Mesothelial cell of epicardium (in vitro differentiated cells): ENCODE measurements at places on chromosomes 13 and 19. TPM values are rescaled to one million over a fixed set of nuclear protein-coding genes. Genes with fewer than 3 reads are reported as not detected.

The MAU2 gene
- total RNA-seq = 93.0 to 107 TPM (median 94.7 TPM) in 3 replicates

The KLK14 gene
- 0.45 to 0.99 TPM (median 0.47 TPM) in 3 replicates for total RNA-seq

The FGF21 gene
- not detected in 3 replicates for total RNA-seq

The ZNF57 gene
- 3.9 to 4.5 TPM (median 4.1 TPM) in 3 replicates for total RNA-seq

The PALM3 gene
- total RNA-seq = 2.0 to 2.4 TPM (median 2.3 TPM) in 3 replicates

The POLR1G gene
- total RNA-seq = 6.7 to 7.5 TPM (median 6.7 TPM) in 3 replicates

The TMEM255B gene
- total RNA-seq = 1.1 to 1.7 TPM (median 1.6 TPM) in 3 replicates

The CABP5 gene
- total RNA-seq = not detected in 3 replicates

The TTYH1 gene
- 4.2 to 6.0 TPM (median 5.2 TPM) in 3 replicates for total RNA-seq

The KLK1 gene
- 0.27 to 0.40 TPM in 2 of 3 replicates, not detected in the other for total RNA-seq

The LTBP4 gene
- total RNA-seq = 341 to 364 TPM (median 344 TPM) in 3 replicates

The DIRAS1 gene
- 3.0 to 3.5 TPM (median 3.2 TPM) in 3 replicates for total RNA-seq

The ADAMTSL5 gene
- total RNA-seq = 4.0 to 4.6 TPM (median 4.3 TPM) in 3 replicates

The C5AR2 gene
- total RNA-seq = not detected in 3 replicates

- no peak for DNase-seq
Measured at GRCh38 chr19:46536391-46536790, 40.7 kb upstream of the PNMA8B start.

- no peak for DNase-seq
Measured at GRCh38 chr19:55493645-55494171, 5.5 kb downstream of the SSC5D start.

DNA sequence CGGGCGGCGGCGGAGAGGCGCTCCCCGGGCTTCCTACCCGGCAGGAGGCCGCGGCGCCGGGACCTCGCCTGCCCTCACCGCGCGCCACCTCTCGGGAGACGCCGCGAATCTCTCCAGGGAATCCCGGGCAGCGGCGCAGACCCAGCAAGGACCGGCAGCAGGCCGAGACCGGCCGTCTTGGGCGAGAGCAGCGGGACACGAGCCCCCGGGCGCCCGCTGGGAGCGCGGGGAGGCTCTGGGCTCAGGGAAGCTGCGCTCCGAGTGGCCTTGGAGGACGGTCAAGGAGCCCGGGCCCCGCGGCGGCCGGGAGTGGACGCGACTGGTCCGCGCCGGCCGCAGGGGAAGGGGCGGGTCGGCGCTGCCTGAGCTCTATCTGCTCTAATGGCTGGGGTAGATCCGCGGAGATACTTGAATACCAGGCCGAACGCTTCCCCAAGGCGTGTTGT lies 14.7 kb downstream of the CDX2 start:
- DNase-seq = no peak

DNA sequence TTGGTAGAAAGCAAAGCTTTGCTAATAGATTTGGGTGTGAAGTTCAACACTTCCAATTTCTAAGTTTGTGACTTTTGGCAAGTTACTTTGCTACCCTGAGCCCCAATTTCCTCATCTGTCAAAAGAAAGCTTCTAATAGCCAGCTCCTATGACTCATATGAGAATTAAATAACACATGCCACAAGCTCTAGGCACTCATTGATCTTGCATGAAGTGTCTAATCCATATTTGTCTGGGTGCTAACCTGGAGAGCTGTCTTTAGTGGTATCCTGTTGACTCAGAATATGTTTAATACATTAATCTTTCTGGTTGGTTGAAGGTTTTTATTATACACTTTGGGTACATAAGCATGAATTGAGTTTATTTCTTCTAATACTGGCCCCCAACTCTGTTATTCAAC lies 188.8 kb downstream of the POSTN start:
- DNase-seq = no peak

DNA sequence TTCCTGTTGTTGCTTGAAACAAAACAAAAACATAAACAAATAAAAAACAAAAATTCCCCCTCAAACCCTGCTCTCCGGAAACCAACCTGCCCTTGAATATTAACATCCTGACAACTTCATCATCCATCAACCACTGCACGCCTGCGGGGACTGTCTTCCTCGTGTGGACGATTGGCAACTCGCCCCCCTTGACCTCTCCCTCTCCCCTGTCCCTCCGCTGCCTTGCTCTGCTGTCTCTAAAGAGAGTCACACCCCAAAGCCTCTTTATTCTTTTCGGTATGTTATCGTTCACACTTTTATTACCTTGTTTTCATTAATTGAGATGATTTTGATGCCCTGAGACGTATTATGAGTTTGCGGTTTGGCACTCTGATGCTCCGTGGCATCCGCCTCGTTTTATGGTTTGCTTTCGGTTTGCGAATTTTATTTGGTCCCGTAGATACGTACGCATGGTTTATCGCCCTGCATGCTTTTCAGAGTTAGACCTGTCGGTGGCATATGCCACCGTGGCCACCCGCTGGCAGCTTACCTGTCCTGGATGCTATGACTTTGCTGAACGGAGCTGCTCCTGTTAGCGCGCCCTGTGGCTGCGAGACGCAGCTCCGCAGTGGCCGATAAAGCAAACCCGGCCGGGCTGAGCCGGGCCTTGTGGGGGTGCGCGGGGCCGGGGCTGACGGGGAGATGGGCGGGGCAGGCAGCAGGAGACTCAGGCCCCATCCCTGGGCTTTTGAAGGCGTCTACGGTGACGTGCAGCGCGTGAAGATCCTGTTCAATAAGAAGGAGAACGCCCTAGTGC lies 10.6 kb downstream of the PTBP1 start:
- no peak for DNase-seq

DNA sequence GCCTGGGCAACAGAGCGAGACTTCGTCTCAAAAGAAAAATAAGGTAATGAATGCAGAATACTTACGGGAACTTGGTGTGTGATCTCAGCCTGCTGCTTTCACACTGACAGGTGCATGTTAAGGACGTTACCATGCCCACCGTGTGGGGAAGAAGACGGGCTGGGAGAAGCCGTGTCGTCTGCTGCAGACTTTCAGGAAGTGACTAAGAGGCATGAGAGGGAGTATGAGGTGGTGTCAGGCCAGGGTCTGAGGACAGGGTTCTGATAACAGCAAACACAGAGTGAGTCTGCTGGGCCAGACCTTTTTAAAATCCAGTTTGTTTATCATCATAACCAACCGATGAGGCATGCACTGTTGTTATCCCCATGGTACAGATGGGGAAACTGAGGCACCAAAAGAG lies 13.6 kb upstream of the GALP start:
- no peak for DNase-seq

DNA sequence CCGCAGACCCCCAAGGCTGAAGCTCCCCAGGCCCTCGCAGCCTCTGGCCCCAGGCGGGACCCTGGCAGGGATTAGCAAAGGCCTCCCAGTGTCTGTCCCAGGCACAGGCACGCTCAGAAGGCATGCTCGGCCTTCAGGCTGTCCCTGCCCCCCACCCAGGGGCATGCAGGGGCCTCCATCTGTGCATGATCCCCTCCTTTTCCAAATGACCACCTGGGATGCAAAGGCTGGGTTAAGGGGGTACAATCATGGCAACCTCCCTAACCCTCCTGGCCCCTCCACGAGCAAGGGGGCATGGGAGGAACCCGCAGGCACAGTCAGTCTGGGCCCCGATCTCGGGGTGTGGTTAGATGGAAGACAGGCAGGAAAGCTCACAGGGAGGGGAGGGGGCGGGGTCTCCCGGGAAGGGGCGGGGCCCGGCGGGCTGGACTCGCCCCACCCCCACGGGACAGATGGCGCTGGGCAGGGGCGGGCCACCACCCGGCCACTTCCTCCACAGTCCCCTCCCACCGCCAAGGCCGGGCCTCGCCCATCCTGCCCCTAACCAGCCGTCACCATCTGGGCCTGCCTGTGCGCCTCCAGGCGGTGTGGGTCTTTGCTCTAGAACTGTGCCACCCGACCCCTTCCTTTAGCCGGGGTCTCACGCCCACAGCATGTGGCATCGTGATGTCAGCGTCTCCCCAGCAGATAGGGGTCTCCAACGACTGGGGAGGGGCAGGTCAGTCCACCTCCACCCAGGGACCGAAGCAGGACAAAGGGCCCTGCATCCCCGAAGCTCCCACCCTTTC lies 7.0 kb upstream of the REXO1 start:
- DNase-seq = no peak

DNA sequence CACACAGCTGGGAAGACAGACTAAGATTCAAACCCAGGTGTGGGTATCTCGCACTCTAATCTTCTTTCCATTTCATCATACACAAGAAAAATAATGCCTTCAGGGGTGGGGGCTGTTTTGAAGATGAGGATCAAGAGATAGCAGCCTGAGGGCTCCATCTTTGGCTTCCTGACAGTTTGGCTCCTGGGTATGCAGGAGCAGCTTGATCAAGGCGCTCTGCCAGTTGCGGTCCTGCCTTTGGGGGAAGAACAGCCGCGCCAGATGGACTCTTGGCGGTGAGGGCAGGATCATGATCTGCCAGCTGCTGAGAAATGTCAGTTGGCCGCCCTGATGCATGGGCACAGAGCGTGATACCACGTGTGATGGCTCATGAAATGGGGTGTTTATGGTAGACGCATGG lies 119.1 kb downstream of the IER2 start:
- DNase-seq = no peak

DNA sequence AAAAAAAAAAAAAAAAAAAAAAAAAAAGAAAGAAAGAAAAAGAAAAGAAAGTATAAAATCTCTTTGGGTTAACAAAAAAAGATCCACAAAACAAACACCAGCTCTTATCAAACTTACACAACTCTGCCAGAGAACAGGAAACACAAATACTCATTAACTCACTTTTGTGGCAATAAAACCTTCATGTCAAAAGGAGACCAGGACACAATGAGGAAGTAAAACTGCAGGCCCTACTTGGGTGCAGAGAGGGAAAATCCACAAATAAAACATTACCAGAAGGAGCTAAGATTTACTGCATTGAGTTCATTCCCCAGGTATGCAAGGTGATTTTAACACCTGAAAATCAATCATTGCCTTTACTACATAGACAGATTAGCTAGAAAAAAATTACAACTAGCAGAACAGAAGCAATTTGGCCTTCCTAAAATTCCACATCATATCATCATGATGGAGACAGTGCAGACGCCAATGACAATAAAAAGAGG lies 9.6 kb upstream of the CEACAM5 start:
- no peak for DNase-seq

DNA sequence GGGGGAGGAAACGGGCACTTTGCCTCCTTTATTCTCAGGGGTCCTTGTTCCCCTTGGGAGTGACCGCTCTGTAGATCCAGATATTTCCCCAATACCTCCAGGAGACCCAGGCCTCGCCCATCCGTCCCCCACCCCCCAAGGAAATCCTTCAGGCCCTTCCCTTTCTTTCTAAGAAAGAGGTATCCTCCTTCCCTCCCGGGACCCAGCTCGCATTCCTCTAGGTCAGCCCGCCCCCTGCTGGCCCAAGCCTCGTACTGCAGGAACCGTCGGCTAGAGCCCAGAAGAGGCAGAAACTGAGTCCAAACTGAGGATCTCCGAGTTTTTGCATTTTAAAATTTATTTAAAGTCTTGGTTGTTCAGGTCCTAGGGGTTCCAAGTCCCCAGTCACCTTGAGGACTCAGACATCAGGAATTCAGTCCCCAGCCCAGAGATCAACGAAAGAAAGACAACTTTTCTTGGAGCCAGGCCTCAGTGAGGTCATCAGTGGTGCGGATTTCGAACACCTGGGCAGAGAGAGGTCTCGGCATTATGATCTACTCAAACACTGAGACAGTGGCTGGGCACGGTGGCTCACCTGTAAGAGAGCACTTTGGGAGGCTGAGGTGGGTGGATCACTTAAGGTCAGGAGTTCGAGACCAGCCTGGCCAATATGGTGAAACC lies 7.5 kb upstream of the LRFN1 start:
- peak; percentile 97 for DNase-seq

- DNase-seq = no peak
Measured at GRCh38 chr13:66840621-66841020, 389.5 kb downstream of the PCDH9 start.

DNA sequence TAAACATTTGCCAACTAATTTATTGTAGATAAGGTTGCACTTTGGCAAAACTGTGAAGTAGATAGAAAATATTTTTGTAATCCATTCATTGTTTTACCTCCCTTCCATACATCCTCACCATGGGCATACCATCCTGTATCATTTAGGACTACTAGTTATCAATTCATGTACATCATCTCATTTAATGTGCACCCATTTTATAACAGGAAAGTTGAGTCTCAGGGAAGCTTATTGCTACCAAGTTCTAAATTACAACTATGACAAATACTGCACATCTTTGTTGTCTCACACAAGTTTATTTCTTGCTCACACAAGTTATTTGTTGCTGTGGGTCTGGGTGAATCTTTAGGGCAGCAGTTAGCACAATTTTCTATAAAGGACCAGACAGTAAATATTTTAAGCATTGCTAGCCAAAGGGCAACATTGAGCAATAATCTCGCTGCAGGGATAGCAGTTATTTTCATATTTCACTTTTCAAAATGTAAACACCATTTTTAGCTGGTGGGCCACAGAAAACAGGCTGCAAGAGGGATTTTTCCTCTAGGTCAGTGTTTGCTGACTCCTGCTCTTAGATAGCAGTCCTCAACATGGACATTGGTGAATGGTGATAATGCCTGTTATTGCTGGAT lies 276.5 kb downstream of the GPC6 start:
- no peak for DNase-seq

DNA sequence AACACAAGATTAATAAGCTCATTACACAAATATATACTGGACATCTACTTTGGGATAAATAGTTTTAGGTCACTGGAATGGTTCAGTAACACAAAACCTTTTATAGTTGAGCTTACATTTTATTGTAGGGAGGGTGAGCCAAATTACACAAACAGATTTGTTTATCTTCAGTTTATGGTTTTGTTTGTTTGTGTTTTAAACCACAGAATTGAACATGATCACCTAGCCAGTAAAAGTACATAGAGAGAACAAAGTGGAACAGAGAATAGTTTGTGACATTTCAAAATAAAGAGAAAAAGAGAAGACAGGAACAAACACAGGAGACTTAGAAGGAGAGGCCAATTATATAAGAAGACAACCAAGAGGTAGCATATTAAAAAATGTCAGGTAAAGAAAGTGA lies 1930.2 kb upstream of the PCDH20 start:
- DNase-seq = no peak

GRCh38 chr13:93655154-93655553 lies 428.5 kb downstream of the GPC6 start:
- no peak for DNase-seq

- no peak for DNase-seq
Measured at GRCh38 chr13:33119022-33119781, 103.0 kb downstream of the KL start.

GRCh38 chr19:44799627-44800346 lies 9.1 kb upstream of the BCAM start:
- no peak for DNase-seq

DNA sequence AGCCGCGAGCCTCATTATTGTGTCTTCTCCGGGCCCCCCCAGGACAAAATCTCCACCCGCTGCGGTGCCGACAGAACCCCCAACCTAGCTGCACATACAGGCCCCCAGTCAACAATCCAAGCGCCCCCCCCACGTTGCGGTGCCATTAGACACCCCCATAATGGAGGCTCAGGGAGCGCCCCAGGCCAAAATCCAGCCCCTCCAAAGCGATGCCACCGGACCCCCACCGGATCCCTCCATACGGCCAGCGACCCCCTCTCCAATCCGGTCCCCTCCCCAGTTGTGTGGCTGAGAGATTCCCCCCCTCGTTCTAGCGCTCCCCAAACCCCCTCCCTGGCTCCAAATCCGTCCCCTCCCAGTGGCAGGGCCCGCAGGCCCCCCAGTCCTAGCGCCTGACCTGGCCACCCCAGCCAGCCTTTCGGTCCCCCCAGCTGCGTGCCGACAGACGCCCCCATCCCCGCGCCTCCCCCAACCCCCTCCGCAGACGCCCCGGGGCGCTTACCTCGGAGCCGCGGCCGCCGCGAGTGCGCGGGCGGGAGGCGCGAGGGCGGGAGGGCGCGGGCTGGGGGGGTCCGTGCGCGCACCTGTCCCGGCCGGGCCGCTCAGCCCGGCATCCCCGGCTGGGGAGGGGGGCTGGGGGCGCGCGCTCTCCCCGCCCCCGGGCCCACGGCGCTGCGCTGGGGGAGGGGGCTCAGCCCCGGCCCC lies 21.6 kb upstream of the SEMA6B start:
- no peak for DNase-seq

- no peak for DNase-seq
Measured at GRCh38 chr13:66618702-66619101, 611.4 kb downstream of the PCDH9 start.
